M059J (cell line): ENCODE measurements at places on chromosomes 3 and 15. TPM values are rescaled to one million over a fixed set of nuclear protein-coding genes. Genes with fewer than 3 reads are reported as not detected.

GRCh38 chr3:12296511-12296910, 7.6 kb downstream of the PPARG start:
- DNase-seq, result no peak

GRCh38 chr3:47661121-47661752, 82.6 kb upstream of the CSPG5 start:
- peak; percentile 60 for DNase-seq

DNA sequence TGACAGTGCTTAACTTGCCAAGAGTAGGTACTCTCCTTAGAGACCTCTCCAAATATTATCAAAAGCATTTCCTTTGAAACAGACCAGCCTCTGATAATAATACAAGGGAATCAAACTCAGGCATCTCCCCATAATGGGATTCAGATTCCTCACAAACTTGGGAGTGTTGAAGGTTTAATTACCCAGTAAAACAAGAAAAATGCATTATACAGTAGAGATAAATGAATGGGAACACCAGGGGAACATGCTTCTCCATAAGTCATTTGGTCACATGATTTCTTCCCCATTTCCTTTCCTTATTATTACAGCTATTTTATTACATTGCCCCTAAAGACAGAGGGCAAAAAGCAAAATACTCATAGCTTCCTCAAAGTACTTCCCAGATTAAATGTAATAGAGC, 325.0 kb upstream of the CDIN1 start:
- DNase-seq, result no peak

DNA sequence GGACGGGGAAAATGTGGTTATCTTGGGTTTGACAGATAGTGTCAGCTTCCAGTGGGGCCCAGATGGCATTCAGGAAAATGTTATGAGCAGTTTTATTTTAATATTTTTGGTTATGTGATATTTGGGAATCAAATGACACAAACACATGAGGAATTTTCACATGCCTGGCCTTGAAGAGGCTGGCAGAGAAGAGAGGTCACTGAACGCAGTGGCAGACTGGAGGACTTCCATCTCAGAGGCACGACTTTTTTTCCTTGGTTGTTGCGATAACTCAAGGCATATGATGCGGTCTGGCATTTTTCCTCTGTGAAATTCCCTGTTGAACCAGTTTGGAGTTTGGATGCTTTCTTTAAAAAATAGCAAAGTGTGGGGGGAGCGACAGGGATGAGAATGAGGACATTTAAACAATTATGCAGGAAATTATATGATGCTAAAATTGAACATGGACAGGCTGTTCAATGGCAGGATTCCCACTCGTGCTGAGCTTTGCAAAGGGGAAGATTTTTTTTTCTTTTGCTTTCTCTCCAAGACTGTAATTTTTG, 36.9 kb upstream of the ARPP21 start:
- no peak for DNase-seq

Gene GAP43
- total RNA-seq, result 0.71 TPM in 1 of 2 replicates, not detected in the other
